ENCODE measurements at places on chromosomes 16 and 17. TPM values are rescaled to one million over a fixed set of nuclear protein-coding genes. Genes with fewer than 3 reads are reported as not detected.

- DNase-seq = no peak
Measured at GRCh38 chr17:41848788-41849187, 11.2 kb downstream of the KLHL10 start.

- no peak for DNase-seq
Measured at GRCh38 chr16:88741368-88741767, 35.1 kb downstream of the CTU2 start.

Gene VAT1
- total RNA-seq = 81.3 TPM

- DNase-seq = peak; percentile 74
Measured at GRCh38 chr16:57617604-57618111, 10.8 kb upstream of the ADGRG1 start.

- no peak for DNase-seq
Measured at GRCh38 chr17:28290703-28291102, 28.3 kb upstream of the TMEM97 start.

Gene GSDMA
- 0.48 TPM for total RNA-seq

GRCh38 chr17:40122136-40122998 is 596 bp downstream of the MSL1 start:
- no peak for DNase-seq

Data from cardiac septum (tissue), 1 donor.